ENCODE measurements at places on chromosomes 5 and 9.

GRCh38 chr5:43335681-43336080 lies 22.5 kb upstream of the HMGCS1 start:
- ATAC-seq: no peak

DNA sequence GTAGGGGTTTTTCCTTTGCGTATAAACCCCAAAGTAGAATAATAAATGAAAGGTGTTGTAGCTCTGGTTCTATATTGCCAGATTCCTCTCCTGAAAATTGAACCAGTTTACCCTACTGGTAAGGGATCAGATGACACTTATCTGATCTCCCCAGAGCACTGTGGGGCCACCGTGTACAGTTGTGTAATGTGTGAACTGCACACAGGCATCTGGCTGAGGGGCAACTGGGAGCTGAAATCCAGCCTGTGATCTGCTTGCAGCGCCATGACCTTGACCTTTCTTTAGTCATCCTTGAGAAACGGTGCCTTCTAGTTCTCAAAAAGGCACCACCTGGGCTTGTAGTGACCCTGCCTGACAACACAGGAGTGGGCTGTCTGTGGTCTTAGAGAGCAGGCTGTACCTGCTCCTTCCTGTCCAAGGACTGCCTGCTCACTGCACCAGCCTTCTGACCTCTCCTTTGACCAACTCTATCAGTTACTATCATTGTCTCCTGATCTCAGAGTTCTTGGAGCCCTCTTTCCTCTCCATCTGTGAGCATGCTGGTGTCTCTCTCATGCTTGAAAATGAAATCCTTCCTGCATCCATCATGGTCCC lies 40.2 kb downstream of the PDE6A start:
- no peak for ATAC-seq

DNA sequence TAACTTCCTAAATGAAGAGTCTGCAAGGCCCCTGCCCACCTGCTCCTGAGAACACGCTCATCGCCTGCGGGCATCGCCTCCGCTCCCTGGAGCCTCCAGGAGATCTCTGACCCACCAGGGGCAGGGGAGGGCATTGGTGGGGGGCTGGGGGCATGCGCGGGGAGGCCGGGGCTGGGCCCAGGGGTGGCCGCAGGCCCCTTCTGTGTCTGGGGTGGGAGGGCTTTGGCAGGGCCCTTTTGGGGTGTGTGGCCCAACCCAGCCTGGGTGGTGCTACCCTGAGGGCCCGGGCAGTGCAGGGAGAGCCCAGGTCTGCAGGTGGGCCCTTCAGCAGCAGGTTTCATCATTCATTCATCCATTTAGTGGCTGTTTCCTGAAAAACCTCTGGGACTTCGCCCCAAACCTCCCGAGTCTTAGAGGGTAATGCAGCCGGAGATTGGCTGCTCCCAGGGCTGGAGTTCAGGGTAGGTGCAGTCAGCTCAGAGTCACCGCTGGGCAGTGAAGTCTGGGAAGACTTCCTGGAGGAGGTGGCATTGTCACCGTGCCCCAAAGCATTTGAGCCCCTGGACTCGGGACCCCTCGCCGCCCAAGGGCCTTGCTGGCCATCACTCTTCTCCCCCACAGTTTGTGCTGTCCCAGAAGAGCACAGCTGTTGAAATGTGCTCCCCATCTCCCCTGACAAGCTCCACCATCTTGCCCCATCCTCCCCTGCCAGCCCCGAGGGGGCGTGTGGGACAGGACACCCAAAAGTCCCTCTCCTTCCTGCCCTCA lies 255.1 kb downstream of the PARP8 start:
- ATAC-seq: no peak

GRCh38 chr9:131056781-131057506 lies 39.4 kb upstream of the AIF1L start:
- ATAC-seq: no peak

GRCh38 chr5:89053547-89053946 lies 170.6 kb upstream of the MEF2C start:
- ATAC-seq: no peak

Measured in SK-N-SH treated with all-trans-retinoic acid at 6 μM for 48 hours (cell line).